ENCODE measurements at places on chromosomes 4 and X.

- no peak for DNase-seq
Measured at GRCh38 chrX:133645256-133645655, 230.0 kb upstream of the GPC4 start.

GRCh38 chrX:7147978-7148854, at the start of gene PUDP:
TSS of gene PUDP (minus strand) at chrX:7148153. CDS start at chrX:7148113, 40 bp downstream.
- peak; percentile 84 for DNase-seq

GRCh38 chrX:13876652-13877051, 59.8 kb upstream of the GPM6B start:
- DNase-seq = peak; percentile 45

- DNase-seq = peak; percentile 64
Measured at GRCh38 chrX:29318012-29318411, 730.8 kb downstream of the IL1RAPL1 start.

GRCh38 chrX:21373637-21374162, 518 bp upstream of the CNKSR2 start:
- DNase-seq = no peak

DNA sequence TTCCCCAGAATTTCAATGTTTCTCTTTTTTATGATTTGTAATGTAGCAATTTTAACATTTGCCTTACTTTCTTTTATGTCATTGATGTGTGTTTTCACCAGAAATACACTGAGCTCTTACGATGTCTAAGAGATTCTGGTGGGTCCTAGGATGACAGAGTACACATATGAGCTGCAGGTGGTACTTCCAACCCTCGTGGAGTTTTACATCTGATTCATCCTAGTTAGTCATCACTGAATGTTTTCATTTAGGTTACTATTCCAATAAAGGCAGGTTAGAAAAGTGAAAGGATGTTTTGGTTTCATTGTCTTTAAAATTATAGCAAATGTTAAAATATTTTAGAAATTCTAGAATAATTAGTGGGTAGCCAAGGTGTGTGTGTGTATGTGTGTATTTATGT, 605.9 kb downstream of the ADGRL3 start:
- DNase-seq = peak; percentile 42

DNA sequence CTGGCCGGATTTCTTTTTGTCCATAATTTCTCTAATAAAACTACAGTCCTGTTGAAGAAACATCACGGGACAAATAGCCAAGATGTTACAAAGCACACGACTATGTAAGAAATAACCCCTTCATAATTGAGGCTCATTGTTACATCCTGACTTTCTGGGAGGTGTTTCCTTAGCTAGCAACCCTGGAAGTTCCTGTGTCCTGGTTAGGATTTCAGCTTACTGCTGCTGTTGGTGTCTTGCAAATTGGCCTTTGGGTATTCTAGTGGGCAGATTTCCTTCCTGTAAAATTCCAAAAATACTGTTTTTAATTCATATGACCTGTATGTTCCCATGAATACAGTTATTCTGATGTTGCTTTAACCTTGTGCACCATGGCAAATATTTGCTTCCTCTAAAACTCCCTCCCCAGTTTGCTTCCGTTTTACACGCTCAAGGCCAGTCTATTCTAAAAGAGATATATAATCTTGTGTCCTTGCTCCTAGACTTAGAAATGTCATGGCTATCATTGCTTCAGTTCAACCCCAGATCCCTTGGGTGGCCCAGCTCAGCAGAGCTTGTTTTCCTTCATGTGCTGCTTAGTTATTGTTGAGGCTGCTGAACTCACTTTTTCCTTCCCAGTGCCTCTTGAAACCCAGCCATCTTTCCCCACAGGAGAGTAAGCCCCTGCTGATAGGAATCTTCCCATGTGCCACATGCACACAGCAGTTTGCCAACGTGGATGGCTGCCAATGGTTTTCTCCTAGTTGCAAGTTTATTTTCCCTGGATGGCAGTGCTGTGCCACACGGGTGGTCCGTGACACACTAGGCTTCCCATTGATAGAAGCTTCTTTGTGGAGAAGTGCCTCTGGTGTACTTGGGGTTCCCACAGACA, 75.8 kb downstream of the TSPAN7 start:
- peak; percentile 10 for DNase-seq

DNA sequence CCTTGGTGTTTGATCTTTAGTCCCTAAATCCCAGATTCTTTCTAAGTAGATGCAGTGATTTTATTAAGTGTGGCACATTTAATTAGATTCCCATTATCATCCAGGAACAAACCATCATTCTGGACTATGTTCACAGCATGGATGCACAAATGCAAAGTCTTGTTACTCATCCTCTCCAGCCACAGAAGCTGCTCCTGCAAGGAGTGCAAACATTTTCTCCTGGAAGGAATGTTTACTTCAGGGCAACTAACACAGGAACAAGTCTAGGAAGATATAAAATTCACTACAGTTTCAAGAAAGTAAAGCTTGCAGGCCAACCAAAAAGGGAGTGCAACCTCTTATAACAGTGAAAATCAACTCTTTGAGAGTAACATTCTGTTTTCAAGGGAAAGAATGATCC, 106.0 kb downstream of the IQCM start:
- peak; percentile 13 for DNase-seq

GRCh38 chr4:157978680-157979361, 194.0 kb downstream of the GASK1B start:
- DNase-seq = peak; percentile 74

- DNase-seq = no peak
Measured at GRCh38 chr4:54077812-54078211, 13.4 kb upstream of the CHIC2 start.

DNA sequence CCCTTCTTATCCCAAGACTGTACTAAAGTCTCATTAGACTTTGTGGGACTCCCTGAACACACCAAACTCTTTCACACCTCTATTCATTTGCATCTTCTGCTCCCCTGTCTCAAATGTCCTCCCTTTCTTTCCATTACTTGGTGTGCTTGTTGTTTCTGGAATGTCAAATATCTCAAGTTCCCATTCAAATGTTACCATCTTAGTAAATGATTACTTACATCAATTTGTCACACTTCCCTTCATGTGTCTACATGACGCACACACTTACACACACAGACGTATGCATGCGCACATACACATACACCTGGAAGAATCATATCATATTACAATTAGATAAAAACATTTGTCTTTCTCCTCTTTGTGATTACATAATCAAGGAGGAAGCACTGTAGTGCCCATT, 210.8 kb upstream of the TEX13C start:
- no peak for DNase-seq

- DNase-seq = no peak
Measured at GRCh38 chr4:106149026-106149425, 167.0 kb downstream of the TBCK start.

DNA sequence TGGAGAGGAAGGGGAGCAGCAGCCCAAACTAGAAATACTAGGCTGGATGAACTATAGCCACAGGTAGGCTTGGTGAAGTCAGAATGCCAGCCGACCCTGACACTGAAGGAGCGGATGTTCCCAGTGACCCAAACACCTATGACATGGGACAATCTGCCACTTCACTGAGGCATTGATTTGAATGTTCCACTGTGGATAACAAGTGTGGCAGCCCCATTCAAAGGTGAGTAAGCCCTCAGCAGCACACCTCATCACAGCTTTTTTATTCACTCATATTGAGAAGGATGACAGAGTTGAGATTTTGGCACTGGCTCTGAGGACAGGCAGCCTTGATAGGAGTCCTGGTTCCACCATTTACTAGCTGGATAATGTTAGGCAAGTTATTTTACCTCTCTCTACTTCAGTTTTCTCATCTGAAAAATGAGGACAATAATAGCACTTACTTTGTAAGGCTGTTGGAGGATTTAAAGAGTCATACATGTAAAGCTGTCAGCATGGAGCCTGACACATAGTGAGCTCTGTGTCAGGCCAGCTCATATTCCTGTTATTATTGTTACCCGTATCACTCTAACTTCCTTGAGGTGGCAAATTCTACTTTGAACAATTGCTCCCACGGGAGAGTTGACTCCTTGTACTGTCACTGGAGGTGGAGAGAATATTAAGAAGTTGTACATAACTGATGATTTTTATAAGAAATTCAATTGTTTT, 114.6 kb downstream of the RASL11B start:
- DNase-seq = no peak

GRCh38 chrX:66110112-66110511, 53.9 kb upstream of the HEPH start:
- no peak for DNase-seq

DNA sequence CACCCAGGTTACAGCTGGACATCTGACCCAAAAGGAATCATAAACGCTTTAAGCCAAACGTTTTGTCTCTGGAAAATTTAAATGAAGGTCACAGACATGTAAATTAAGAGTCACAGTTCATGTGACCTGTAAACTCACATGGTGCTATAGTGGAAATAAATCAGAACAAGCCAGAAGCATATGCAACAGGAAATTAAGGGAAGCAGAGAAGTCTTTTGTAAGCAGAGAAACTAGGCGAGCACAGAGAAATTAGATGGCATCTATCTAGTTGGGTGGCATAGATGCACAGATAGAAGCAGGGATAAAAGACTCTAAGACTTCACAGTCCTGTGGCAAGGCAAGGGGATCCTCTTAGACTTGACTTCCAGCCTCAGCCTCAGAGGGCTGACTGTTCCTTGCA, 264.8 kb downstream of the GASK1B start:
- DNase-seq = no peak

DNA sequence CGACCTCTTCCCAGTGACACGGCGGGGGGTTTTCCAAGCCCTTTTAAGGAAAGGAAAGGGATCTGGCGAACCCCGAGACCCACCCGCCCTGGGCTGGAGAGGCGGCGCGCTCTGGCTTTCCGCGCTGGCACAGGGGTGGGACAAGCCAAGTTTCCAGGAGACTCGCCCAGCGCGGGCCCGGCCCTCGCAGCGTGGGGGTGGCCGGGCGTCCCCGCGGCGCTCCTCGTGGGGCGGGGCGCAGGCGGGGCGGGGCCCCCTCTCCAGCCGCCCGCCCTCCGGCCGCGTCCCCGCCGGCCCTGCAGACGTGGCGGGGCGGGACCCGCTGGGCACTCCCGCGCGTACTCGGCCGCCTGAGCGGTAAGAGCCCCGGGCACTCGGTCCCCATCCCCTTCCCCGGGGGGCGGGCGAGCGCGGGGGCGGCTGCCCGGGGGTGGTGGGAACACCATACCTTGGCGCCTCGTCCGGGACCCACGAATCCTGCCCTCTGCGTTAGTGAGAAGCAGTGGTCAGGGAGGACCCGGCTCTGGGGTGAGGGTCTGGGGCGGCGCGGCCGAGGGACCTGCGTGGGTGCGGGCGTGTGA, at the start of gene FAM114A1:
Gene FAM114A1 (plus strand): TSS at position 329 of the 581 bp plus-strand sequence. CDS start 10,273 bp downstream, outside the sequence.
- peak; percentile 78 for DNase-seq

DNA sequence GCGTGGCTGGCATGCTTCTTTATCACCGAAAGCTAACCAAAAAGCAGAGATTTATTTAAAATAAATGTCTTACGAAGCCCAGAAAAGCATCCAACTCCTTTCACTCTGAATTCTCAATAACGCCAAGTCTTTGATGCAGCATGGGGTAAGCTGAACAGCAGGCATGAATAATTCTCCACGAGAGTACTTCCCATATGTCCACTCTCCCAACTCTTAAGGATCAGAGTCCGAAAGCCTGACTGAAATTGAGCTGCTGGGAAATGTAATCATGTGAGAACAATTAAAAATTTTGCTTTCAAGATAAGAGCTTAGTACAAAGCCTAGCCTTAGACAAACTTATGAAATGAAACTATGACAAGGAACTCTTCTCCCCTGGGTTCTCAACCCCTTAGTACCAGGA, 7.5 kb upstream of the SLC39A8 start:
- DNase-seq = no peak

DNA sequence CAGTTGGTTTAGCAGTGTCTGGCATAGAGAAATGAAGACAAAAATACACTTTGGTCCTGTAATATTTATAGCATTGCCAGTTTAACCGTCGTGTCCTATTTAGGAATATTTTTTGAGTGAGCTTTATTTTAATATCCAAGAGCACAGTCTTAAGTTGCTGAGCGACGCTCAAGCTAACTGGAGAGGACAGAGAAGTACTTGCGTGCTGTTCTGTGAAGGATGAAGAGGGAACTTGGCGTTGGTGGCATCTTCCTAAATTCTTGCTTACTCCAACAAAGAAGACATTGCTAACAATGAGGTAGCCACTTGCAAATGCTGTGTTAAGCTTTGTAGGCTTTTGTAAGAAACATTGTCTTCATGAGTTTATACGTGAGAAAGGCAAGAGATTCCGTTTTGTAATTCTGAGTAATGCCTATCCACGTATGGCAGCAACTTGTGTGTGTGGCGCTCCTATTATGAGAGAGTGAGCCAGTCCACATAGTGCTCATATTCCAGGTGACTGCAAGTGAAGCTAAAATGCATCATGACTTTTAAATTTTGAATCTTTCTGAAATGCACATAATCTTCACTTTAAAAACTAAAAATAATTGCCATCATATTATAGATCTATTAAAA, 50.6 kb downstream of the SYNPO2 start:
- DNase-seq = no peak

DNA sequence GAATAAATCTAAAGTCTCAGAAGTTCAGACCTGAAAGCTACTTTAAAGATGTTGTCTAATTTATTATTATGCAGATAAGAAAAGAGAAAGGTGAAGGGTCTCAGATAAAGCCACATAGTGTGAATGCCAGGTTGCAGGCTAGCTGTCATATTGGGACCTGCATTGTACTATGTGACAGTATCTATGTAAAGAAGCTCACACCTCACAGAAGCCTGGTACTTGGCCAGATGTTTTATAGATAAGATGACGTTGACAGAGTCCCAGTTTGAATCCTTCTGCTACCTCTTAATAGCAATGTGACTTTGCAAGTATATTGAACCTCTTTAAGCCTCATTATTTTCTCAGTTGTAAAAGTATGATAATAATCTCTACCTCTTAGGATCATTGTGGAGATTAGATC, 227.0 kb downstream of the SPRY1 start:
- DNase-seq = no peak

- peak; percentile 2 for DNase-seq
Measured at GRCh38 chrX:12076046-12076445, 62.2 kb upstream of the FRMPD4 start.

GRCh38 chrX:31609130-31609529, 537.3 kb upstream of the FTHL17 start:
- peak; percentile 69 for DNase-seq

- DNase-seq = peak; percentile 32
Measured at GRCh38 chrX:74613370-74614092, 893 bp downstream of the RLIM start.

DNA sequence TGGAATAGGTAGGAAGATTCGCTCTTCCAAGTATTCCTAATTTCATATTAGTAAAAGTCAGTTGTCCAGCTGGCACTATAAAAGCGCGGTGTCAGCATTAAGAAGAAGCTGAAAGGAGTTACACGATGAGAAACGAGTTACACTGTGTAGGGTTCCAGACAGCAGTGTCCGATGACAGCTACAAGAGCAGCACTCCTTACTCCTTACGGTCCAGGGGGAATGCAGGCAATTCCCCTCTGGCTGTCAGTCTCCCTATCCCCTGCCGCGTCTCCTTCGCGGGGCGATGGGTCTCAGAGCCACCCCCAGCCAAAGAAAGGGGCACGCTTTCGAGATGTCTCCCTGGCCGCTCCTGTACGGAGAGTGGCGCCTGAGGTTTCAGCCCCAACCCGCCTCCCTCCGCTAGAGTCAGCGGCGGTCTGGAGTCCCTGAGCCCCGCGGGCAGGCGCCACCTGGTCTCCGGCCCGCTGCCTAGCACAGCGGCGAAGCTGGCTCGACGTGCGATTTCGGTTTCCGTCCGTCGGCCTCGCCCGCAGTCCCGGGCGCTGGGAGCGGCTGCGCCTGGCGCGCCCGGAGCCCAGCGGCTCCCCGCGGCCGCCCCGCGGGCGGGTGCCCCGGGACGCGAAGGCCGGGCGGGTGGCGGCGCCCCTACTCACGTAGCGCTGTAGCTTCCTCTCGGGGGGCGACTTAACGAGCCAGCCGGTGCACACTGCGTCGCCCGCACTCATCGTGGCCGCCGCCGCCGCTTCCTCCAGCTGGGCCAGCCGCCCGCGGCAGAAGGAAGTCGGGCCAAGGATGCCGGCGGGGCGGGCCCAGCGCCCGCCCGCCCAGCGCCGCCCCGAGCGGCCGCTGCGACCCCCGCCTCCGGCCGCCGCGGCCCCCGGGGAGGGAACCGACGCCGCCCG, at the start of gene GAB3:
Gene GAB3 (minus strand): TSS at position 777 of the 902 bp plus-strand sequence. CDS start 52 bp downstream, at position 725.
- DNase-seq = peak; percentile 16
